ENCODE measurements at places on chromosomes 2 and 18.

- DNase-seq: no peak
Measured at GRCh38 chr18:30288662-30289414, 753.7 kb downstream of the DSC3 start.

DNA sequence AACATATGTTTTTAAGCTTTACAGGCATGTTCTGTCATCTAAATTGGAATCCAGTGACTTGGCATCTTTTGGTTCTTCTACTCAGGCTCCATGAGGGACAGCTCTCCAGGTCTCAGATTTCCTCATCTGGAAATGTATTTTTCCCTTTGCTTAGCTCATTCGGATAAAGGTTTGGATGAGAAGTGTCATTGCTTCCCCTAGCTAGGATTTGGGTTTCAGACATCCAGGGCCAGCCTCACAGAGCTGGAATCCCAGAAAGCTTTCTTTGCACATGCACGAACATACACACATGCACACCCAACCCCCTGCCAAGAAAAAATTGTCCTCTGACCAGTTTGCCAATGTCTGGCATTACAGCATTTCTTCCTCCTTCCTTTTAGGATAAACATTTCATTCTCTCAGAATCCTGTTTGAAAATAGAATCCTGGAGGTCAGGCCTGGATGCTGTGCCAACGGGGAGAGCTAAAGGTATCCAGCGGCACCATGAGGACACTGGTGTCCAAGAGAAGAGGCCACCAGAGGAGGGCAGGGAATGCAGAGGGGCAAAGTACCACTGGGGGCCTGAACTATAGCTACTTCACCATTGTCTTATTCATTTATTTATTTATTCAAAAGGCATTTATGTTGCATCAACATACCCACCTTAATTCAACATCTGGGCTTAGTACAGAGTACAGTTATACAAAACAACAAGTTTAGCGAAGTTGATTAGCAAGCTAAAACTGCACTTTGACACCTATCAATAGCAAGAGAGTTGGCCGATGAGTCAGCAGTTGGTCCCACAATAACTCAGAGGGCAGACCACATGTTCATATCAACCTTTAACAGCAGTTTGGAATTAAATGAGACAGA, 97.9 kb upstream of the ATL2 start:
- no peak for DNase-seq

DNA sequence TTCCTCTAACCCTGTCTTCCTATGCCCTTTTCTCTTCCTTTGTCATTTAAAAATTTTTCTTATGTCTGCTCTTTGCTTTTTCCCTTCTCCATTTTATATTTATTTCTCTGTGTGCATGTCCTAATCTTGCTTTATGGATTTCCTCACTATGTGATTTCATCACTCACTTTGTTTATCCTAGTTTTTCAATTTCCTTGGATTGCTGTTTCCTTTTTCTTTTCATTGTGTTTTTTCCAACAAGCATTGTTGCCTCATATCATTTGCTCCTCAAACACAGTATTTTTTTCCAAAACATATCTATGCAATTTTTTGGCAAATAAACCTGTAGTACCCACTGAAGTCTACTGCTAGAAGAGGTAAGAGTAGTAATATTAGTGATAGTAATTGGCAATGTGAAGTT, 67.4 kb upstream of the PNPT1 start:
- DNase-seq: no peak

- DNase-seq: no peak
Measured at GRCh38 chr2:201109186-201109585, 6.8 kb upstream of the CFLAR start.

DNA sequence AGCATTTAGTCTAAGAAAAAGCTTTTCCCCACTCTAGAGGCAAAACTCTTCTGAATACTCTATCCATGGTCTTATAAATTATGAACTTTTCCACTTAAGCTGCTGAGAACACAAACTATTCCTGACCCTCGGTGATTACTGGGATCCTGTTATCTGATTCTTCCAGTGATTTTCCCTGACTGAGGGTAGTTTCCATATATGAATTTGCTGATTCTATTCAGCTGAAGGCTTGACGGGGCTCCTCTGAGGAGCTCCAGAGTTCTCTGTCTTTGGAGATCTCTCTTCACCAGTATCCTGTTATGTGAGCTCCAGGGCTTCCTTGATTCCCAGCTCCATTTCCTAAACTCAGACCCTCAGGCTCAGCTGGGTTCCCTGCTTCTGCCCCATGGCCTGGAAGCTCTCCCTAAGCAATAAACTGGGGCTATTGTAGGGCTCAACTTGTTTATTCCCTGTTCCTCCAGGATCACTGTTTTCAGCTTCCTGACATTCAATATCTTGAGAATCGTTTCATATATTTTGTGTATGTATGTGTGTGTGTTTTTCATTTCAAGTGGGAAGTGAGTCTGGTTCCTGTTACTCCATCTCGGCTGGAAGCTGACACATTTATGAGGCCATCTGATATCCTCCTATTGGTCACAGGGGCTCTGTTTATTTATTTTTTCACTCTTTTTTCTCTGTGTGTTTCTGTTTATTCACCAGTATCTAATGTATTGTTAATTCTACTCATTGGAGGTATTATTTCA, 78.2 kb downstream of the ARHGAP28 start:
- DNase-seq: no peak

DNA sequence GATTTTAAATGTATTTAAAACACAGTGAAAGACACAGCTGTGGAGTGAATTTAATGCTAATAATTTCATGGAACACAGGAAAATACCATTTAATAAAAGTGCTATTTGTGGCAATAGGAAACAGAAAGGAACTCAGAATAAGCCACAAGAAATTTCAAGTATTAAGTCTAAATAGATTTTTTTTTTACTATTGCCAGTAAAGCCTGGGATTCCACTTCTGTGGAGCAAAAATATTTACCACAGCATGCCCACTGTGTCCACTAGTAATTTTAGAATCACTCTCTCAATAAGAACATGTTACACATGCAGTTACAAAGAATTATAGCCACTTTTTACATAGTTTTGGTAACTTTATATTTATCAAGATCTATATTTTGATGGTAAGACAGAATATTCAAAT, 17.2 kb downstream of the KCTD18 start:
- DNase-seq: no peak

- no peak for DNase-seq
Measured at GRCh38 chr2:20080839-20081415, 29.5 kb upstream of the LAPTM4A start.

DNA sequence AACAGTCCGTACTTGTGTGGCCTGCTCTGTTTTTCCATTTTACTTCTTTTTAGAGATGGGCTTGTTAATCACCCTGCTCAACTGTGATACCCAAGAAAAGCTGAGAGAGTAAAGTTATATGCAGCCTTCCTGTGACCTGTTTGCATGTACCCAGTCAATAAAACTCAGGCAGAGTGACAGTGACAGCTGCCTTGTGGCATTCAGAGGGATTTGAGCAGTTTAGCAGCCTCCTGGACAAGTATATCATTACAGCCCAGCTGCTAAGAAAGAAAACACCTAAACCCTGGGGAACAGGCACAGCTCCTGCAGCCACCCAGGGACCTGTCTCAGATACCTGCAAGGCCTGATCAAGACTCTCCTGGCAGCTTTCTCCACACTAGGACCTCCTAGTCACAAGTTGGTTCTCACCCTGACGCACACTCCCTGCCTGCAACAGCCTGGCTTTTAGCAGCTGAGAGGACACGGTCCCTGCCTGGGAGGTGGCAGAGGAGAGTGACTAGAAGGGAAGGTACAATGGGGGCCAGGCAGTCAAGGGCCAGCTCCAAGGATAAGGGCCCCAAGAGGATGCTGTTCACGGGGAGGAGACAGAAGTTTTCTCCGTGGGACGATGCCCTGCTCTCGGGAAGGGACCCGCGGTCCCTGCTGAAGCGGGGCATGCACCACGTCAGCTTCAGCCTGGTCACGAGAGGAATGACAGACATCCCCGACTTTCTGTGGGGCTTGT, at the start of gene LRRC30:
Gene LRRC30, plus strand, starts transcription at position 464 of the 724 bp plus-strand sequence. Its CDS starts 50 bp downstream, at position 514.
- DNase-seq: no peak

- no peak for DNase-seq
Measured at GRCh38 chr2:44155666-44156446, 12.8 kb upstream of the PPM1B start.

- no peak for DNase-seq
Measured at GRCh38 chr2:64727013-64727767, 73.5 kb upstream of the SERTAD2 start.
